ENCODE measurements at places on chromosomes 2 and 18. TPM values are rescaled to one million over a fixed set of nuclear protein-coding genes. Genes with fewer than 3 reads are reported as not detected.

The DCC gene
- total RNA-seq = under 0.01 TPM

The WNT6 gene
- 0.36 TPM for total RNA-seq

The TBR1 gene
- 0.31 TPM for total RNA-seq

The ERBB4 gene
- not detected for total RNA-seq

The TMEFF2 gene
- total RNA-seq = 1.5 TPM

The ASB18 gene
- total RNA-seq = not detected

The SUPT7L gene
- total RNA-seq = 44.7 TPM

Measured in melanocyte of skin (primary cell).